ENCODE measurements at places on chromosomes 11 and 22.
A peak's percentile ranks its signal among the peaks of the same experiment; 100 is the strongest.

- H3K27ac ChIP-seq: no peak overlapping the region
- no peak for DNase-seq
- no peaks in the 10 kb centered on the region for H3K36me3 ChIP-seq
- H3K27me3 ChIP-seq: no peaks in the 10 kb centered on the region
- H3K4me1 ChIP-seq: no peaks in the 10 kb centered on the region
These were observed 452.9 kb upstream of the B3GAT1 start for GRCh38 chr11:134864968-134865305.

GRCh38 chr11:134647066-134647743 is 235.2 kb upstream of the B3GAT1 start:
- DNase-seq: no peak
- no peaks in the 10 kb centered on the region for H3K4me1 ChIP-seq
- no peak overlapping the region for H3K4me3 ChIP-seq
- no peak overlapping the region for H3K27ac ChIP-seq

GRCh38 chr11:6646918-6647679 is 8.5 kb downstream of the DCHS1 start:
- DNase-seq: no peak
- no peak overlapping the region for H3K4me3 ChIP-seq
- H3K4me1 ChIP-seq: peaks cover 11% of the 10 kb centered on the region
- no peaks in the 10 kb centered on the region for H3K27me3 ChIP-seq
- peak overlapping the region; percentile 54 for H3K27ac ChIP-seq

GRCh38 chr11:66864172-66864901 is 7.5 kb downstream of the LRFN4 start:
- no peaks in the 10 kb centered on the region for H3K4me1 ChIP-seq
- no peak for DNase-seq
- H3K27ac ChIP-seq: no peak overlapping the region

GRCh38 chr22:39176714-39177455 is 24.4 kb upstream of the CBX7 start:
- no peaks in the 10 kb centered on the region for H3K27me3 ChIP-seq
- peak overlapping the region; percentile 56 for H3K27ac ChIP-seq
- DNase-seq: no peak
- H3K4me3 ChIP-seq: no peak overlapping the region
- H3K36me3 ChIP-seq: no peaks in the 10 kb centered on the region

GRCh38 chr22:47236718-47237117 is 474.3 kb downstream of the TBC1D22A start:
- H3K36me3 ChIP-seq: no peaks in the 10 kb centered on the region
- H3K27me3 ChIP-seq: no peaks in the 10 kb centered on the region
- DNase-seq: no peak
- no peaks in the 10 kb centered on the region for H3K4me1 ChIP-seq
- no peak overlapping the region for H3K4me3 ChIP-seq

- H3K36me3 ChIP-seq: no peaks in the 10 kb centered on the region
- H3K27ac ChIP-seq: no peak overlapping the region
- no peak overlapping the region for H3K4me3 ChIP-seq
- no peaks in the 10 kb centered on the region for H3K27me3 ChIP-seq
- no peak for DNase-seq
These were observed 16.3 kb downstream of the GVQW3 start for GRCh38 chr11:76397383-76397782.

GRCh38 chr11:106785913-106786650 is 232.2 kb downstream of the GUCY1A2 start:
- H3K4me1 ChIP-seq: no peaks in the 10 kb centered on the region
- H3K36me3 ChIP-seq: no peaks in the 10 kb centered on the region
- no peak overlapping the region for H3K27ac ChIP-seq
- H3K4me3 ChIP-seq: no peak overlapping the region

DNA sequence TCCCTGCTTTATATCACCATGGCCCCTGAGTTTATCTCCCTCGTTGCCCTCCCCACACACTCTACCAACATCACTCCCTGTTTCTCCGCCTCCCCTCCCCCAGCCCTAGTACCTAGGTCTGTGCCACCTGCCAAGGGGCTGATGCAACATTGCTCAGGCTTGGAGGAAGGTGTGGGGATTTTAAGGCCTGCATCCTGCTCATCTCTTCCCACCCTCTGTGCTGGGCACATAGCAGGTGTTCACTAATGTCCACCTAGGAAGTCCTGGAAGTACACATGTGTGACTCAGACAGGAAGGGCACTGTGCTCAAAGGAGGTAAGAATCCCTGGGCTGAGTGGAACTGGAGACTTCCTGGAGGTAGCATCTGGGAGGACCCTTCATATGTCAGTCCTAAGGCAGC is 37.0 kb downstream of the PDE2A start:
- peaks cover 12% of the 10 kb centered on the region for H3K4me1 ChIP-seq
- no peak for DNase-seq
- no peaks in the 10 kb centered on the region for H3K36me3 ChIP-seq
- no peak overlapping the region for H3K4me3 ChIP-seq

DNA sequence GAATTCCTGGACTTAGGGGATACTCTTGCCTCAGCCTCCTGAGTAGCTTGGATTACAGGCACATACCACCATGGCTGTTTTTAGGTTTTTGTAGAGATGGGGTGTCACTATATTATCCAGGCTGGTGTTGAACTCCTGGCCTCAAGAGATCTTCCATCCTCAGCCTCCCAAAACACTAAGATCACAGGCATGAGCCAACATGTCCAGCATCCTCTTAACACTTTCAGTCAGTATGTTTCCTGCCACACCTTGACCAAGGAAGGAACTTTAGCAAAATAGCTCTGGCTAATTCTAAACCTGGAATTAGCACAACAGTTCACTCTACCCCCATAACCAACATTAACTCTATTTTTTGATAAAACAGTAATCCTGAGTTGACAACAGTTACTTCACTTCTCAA is 27.2 kb upstream of the DNAJB7 start:
- H3K4me1 ChIP-seq: no peaks in the 10 kb centered on the region
- no peak overlapping the region for H3K27ac ChIP-seq
- DNase-seq: no peak
- H3K36me3 ChIP-seq: peaks cover 80% of the 10 kb centered on the region
- H3K4me3 ChIP-seq: no peak overlapping the region
- no peaks in the 10 kb centered on the region for H3K27me3 ChIP-seq

- H3K4me1 ChIP-seq: no peaks in the 10 kb centered on the region
- no peaks in the 10 kb centered on the region for H3K27me3 ChIP-seq
- H3K27ac ChIP-seq: no peak overlapping the region
- no peaks in the 10 kb centered on the region for H3K36me3 ChIP-seq
- no peak overlapping the region for H3K4me3 ChIP-seq
These were observed 3.6 kb upstream of the MRPL23 start for GRCh38 chr11:1943576-1943975.

DNA sequence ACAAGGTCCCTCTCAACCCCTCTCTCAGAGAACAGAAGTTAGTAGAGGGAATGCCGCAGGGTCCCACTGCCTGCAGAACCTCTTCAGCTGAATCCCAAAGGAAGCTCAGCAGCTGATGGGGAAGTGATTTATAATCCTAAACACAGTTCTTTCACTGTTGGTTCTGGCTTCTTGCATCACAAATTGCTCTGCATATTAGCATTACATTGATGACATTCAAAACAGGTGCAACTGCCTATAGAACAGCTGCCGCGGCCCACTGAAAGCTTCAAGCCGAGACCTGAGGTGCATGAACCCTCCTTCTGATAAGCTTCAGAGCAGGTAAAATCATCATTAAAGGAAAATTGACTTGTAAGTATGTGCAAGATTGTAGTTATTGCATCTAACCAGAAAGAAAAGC is 75.2 kb upstream of the KIRREL3 start:
- H3K4me1 ChIP-seq: no peaks in the 10 kb centered on the region
- H3K27ac ChIP-seq: no peak overlapping the region
- H3K4me3 ChIP-seq: no peak overlapping the region
- H3K27me3 ChIP-seq: no peaks in the 10 kb centered on the region

- DNase-seq: no peak
- peaks cover 14% of the 10 kb centered on the region for H3K36me3 ChIP-seq
- peaks cover 8% of the 10 kb centered on the region for H3K4me1 ChIP-seq
- no peaks in the 10 kb centered on the region for H3K27me3 ChIP-seq
These were observed 167.3 kb downstream of the UVRAG start for GRCh38 chr11:75982309-75982708.

- no peak overlapping the region for H3K27ac ChIP-seq
- no peaks in the 10 kb centered on the region for H3K36me3 ChIP-seq
- H3K4me3 ChIP-seq: no peak overlapping the region
- no peaks in the 10 kb centered on the region for H3K27me3 ChIP-seq
- DNase-seq: no peak
These were observed 10.6 kb downstream of the MICAL2 start for GRCh38 chr11:12121011-12121410.

- DNase-seq: no peak
- H3K4me1 ChIP-seq: no peaks in the 10 kb centered on the region
- peaks cover 16% of the 10 kb centered on the region for H3K27me3 ChIP-seq
- H3K36me3 ChIP-seq: no peaks in the 10 kb centered on the region
- H3K4me3 ChIP-seq: no peak overlapping the region
These were observed 39.3 kb upstream of the BSX start for GRCh38 chr11:123020968-123021367.

DNA sequence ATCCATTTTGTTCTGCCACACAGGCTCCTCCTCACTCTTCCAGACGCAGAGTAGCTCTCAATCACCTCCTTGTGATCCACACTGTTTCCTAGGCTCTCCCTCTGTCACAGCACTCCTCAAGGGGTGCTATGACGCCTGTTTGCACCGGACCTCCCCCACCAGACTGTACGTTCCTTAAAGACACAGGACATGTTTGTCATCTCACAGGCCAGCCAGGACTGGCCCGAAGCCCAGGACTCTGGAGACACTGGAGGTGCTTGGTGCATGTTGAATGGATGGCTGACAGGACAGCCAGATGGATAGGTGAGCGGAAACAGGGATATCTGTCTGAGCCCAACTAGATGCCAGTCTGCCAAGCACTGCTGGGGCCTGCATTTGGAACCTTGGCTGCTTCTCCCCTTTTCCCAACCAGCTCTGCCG is 13.6 kb downstream of the PLA2G6 start:
- peak overlapping the region; percentile 68 for H3K27ac ChIP-seq
- peak; percentile 55 for DNase-seq
- H3K36me3 ChIP-seq: no peaks in the 10 kb centered on the region
- no peaks in the 10 kb centered on the region for H3K27me3 ChIP-seq
- peaks cover 33% of the 10 kb centered on the region for H3K4me1 ChIP-seq
- H3K4me3 ChIP-seq: no peak overlapping the region

- peak overlapping the region; percentile 92 for H3K27ac ChIP-seq
- peaks cover 37% of the 10 kb centered on the region for H3K4me1 ChIP-seq
- peak overlapping the region; percentile 77 for H3K4me3 ChIP-seq
- no peaks in the 10 kb centered on the region for H3K27me3 ChIP-seq
- peaks cover 42% of the 10 kb centered on the region for H3K36me3 ChIP-seq
These were observed 979 bp downstream of the ZBED5 start for GRCh38 chr11:10856689-10857458.

- H3K4me3 ChIP-seq: no peak overlapping the region
- no peak overlapping the region for H3K27ac ChIP-seq
- H3K36me3 ChIP-seq: no peaks in the 10 kb centered on the region
- no peaks in the 10 kb centered on the region for H3K4me1 ChIP-seq
- H3K27me3 ChIP-seq: no peaks in the 10 kb centered on the region
These were observed 17.9 kb downstream of the RAB38 start for GRCh38 chr11:88157370-88157769.

DNA sequence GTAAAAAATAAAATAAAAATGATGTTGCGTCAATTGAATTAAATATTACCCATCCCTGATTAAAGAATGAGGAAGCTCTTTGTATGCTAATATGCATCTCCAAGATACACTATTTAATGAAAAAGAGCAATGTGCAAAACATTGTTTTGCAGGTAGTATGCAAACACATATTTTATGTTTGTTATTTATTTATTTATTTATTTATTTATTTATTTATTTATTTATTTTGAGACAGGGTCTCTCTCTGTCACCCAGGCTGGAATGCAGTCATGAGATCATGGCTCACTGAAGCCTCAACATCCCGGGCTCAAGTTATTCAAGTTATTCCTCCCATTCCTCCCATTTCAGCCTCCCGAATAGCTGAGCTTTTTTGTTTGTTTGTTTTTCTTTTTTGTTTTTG is 7.2 kb upstream of the CHST1 start:
- no peaks in the 10 kb centered on the region for H3K27me3 ChIP-seq
- H3K4me3 ChIP-seq: no peak overlapping the region
- no peaks in the 10 kb centered on the region for H3K4me1 ChIP-seq
- no peaks in the 10 kb centered on the region for H3K36me3 ChIP-seq

Data from psoas muscle (tissue), 8 donors.